ENCODE measurements at places on chromosomes 5 and 9.
A peak's percentile ranks its signal among the peaks of the same experiment; 100 is the strongest.

DNA sequence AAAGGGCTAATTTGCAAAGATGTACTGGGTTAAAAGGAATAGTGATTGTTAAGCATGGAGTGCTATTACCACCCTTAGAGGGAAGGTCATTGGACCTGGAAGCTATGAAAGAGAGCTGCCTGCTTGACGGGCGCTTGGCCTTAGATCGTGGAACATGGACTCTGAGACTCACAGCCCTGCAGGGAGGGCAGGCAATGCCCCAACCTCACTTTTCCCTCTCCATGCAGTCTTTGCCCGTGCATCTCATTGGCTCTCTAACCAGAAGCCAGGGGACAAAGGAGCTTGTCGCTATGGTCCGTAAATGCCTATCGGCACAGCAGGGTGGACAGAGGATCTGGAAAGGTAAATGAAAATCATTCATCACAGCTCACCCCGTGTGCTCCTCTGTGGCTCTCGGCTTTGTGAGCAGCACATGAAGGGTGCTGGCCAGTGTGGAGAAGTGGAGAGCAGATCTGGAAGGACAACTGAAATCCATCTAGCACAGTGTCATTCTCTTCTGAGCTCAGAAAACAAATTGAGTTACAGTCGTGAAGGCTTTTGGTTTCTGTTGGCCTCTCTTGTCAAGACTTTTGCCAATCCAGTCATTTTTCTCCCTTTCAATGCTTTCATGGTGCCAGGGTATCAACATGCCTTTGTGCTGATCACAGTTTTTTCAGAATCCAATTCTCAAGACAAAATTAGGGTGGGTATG lies 186.2 kb downstream of the SNX18 start:
- no peak for DNase-seq

GRCh38 chr5:64417390-64417789 lies 88.4 kb upstream of the RGS7BP start:
- DNase-seq: no peak

GRCh38 chr9:12667892-12668291 lies 25.3 kb upstream of the TYRP1 start:
- no peak for DNase-seq

- no peak for DNase-seq
Observed at GRCh38 chr9:2082772-2083171, 67.6 kb downstream of the SMARCA2 start.

GRCh38 chr9:131020388-131020787 lies 11.4 kb downstream of the LAMC3 start:
- no peak for DNase-seq

DNA sequence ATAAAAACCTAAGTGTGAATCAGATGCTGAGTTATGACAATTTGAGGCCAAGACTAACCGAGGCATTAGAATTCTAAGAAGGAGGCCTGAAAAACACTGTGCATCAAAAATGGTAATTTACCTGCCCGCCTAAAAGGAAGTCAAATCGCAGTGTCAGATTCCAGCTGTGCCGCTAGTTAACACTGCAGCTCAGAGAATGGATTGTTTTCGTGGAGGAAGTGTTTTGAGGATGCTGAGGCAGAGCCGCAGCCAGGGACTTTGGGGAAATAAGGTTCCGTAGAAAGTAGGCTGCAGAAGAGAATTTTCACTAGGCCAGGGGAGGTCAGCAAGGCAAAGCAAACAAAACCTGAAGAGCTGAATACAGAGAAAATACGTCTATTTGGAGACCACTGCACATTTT lies 226.4 kb upstream of the ISL1 start:
- no peak for DNase-seq

- DNase-seq: no peak
Observed at GRCh38 chr5:157877821-157878220, 18.9 kb upstream of the CLINT1 start.

- DNase-seq: no peak
Observed at GRCh38 chr9:109307380-109308240, 13.2 kb downstream of the EPB41L4B start.

- peak; percentile 38 for DNase-seq
Observed at GRCh38 chr5:34007621-34008600, at the start of gene AMACR. TSS of gene AMACR (minus strand) at chr5:34008050. CDS start at chr5:34008019, 31 bp downstream.

GRCh38 chr5:124546643-124547042 lies 199.8 kb downstream of the ZNF608 start:
- no peak for DNase-seq

DNA sequence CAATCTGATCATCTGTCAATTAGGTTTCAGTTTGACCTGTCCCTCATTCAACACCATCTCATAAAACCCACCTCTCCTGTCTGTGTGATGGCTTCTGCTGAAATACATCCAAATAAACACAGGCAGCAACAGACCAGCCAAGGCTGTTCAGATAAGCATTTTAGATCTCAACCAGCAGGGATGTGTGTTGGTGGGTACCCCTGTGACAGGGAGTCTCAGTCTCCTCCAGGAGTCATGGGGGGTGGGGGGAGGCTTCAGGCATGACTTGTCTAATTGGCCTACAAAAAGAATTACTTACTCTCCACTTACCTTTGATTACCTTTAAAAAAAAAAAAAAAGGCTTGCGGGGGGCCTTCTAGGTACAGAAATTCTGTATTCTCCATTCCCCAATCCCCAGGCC lies 65.9 kb downstream of the ROR2 start:
- no peak for DNase-seq
